Stimulated activated CD4-positive, alpha-beta T cell treated with anti-CD3 and anti-CD28 coated beads, Interleukin-15, amount 100 ng/mL, for 1 hour (primary cell): ENCODE measurements at places on chromosomes 5 and 9.

GRCh38 chr9:121121582-121122087, 46.9 kb downstream of the CNTRL start:
- peak; percentile 89 for DNase-seq

GRCh38 chr9:38066197-38066913, 2.7 kb downstream of the SHB start:
- DNase-seq: no peak

- no peak for DNase-seq
Measured at GRCh38 chr9:24500761-24501160, 44.9 kb downstream of the IZUMO3 start.

GRCh38 chr5:157356576-157356975, 90.7 kb downstream of the CYFIP2 start:
- no peak for DNase-seq

- no peak for DNase-seq
Measured at GRCh38 chr9:74415995-74416394, 81.1 kb upstream of the RORB start.
